Body of pancreas (tissue), 4 donors: ENCODE measurements at places on chromosomes 7 and 10. TPM values are rescaled to one million over a fixed set of nuclear protein-coding genes. Genes with fewer than 3 reads are reported as not detected.

DNA sequence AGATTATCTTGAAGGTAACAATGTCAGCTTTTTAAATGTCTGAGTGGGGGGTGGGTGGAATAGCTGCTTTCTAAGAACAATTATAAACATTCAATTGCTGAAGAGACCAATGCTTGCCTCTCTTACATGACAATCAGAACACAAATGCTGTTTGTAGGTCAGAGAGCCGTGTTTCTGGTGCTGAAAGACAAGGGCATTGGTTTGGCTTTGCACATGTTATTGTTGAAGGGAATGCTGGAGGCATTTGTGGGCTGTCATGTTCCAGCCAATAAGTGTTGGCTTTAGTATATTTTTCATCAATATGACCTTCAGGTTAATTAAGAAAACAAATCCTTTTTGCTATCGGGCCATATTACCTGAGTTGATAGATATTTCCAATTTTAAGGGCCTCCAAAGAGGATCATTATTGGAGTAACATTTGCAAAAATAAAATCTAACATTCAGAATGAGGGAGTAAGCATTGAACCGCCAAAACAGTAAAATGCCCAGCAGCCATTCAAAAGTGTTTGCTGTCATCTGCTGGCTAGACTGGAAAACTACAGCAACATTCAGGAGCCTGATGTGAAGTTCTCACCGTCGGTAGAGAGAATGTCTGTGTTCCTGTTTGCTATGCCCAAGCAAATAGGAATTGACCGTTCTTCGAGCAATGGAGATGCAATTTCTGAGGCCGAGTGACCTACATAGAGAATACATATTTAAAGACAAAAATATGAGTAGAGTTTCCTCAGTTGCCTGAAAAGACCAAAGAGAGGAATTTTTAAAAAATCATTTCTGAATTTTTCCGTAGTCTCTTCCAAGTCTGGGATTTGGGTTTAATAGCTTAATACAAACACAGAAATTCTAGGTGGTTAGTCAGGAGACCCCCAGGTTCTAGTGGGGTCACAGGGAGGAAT is 118.9 kb downstream of the APBB1IP start:
- no peaks in the 10 kb centered on the region for H3K36me3 ChIP-seq
- H3K4me1 ChIP-seq: peaks cover 10% of the 10 kb centered on the region
- no peak overlapping the region for H3K4me3 ChIP-seq
- H3K27ac ChIP-seq: no peak overlapping the region
- DNase-seq: peak; percentile 55
- no peaks in the 10 kb centered on the region for H3K27me3 ChIP-seq

The PARD3 gene
- total RNA-seq: 48.5 TPM

DNA sequence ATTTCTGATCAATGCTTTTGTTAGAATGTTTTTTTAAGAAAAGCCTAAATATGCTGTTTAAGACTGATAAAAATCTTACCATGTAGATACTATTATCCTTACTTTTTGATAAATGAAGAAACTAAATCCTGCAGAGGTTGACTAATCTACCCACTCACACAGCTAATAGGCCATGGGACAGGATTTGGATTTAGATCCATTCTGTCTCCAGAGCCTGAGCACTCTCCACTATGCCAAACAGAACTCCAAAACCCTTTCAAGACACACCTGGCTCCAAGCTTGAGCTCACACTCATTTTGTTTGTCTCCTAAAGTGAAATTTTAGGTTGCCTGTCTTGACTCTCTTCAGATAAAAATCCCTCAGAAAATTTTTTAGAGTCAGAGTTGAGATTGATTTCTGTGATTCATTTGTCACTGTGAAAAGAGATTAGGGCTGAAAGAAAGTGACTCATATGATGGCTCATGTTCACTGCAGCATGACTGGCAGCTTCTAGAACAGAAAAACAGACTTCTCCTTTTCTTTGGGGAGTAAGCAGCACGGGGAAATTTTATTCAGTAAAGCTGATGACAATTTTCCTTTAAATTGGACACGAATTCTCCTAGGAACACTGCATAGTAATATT is 132.3 kb upstream of the POT1 start:
- no peak for DNase-seq
- no peak overlapping the region for H3K27ac ChIP-seq
- no peaks in the 10 kb centered on the region for H3K36me3 ChIP-seq
- H3K4me1 ChIP-seq: no peaks in the 10 kb centered on the region
- H3K27me3 ChIP-seq: no peaks in the 10 kb centered on the region
- no peak overlapping the region for H3K4me3 ChIP-seq

The HMX2 gene
- total RNA-seq: not detected

The LRRC18 gene
- total RNA-seq: not detected

The ELN gene
- total RNA-seq: 131 TPM

DNA sequence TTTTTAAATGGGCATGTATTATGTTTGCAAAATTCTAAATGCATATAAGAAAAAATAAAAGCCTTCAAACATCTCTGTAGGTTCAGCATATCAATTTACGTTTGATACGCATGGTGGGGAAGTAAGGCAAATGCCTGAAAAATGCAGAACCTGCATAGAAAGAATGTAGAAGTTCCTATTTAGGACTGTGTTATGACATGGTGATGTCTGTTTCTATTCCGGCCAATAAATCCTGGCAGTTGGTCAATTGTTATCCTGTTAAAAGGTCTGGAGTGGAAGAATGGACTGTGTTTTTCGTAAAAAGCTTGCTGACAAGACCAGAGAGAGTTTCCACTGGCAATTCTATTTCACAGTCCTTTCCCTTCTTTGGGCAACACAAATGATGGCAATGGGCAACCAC is 49.6 kb upstream of the CAV2 start:
- no peak overlapping the region for H3K4me3 ChIP-seq
- no peak for DNase-seq
- no peaks in the 10 kb centered on the region for H3K4me1 ChIP-seq
- H3K36me3 ChIP-seq: no peaks in the 10 kb centered on the region
- no peaks in the 10 kb centered on the region for H3K27me3 ChIP-seq
- no peak overlapping the region for H3K27ac ChIP-seq

- peaks cover 20% of the 10 kb centered on the region for H3K4me1 ChIP-seq
- no peak overlapping the region for H3K4me3 ChIP-seq
- H3K27me3 ChIP-seq: no peaks in the 10 kb centered on the region
- no peaks in the 10 kb centered on the region for H3K36me3 ChIP-seq
- no peak overlapping the region for H3K27ac ChIP-seq
- DNase-seq: no peak
These were observed 3.9 kb upstream of the MLLT10 start for GRCh38 chr10:21530168-21530567.

The CYP2C18 gene
- 3.9 TPM for total RNA-seq

- H3K27me3 ChIP-seq: no peaks in the 10 kb centered on the region
- H3K36me3 ChIP-seq: no peaks in the 10 kb centered on the region
- no peak for DNase-seq
These were observed 118.4 kb downstream of the PLPP4 start for GRCh38 chr10:120575411-120575810.

DNA sequence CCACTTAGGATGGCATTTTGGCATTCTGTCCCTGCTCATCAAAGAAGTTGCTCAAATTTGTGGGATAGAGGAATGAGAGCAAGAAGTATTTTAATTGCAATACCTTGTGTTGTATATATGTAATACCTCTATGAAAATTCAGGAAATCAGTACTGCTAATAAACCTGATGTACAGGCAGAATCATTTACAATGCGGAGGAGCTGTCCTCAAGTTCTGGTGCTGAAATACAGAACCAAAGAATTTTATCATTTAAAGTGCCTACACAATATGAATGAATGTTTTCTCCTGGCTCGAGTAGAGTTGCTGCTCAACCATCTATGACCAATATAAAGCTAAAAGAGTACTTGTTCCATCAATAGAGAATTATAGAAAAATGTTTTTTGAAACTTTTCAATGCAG is 305.8 kb downstream of the PLXNA4 start:
- H3K4me1 ChIP-seq: no peaks in the 10 kb centered on the region
- H3K27ac ChIP-seq: no peak overlapping the region
- no peaks in the 10 kb centered on the region for H3K27me3 ChIP-seq
- no peaks in the 10 kb centered on the region for H3K36me3 ChIP-seq
- H3K4me3 ChIP-seq: no peak overlapping the region

DNA sequence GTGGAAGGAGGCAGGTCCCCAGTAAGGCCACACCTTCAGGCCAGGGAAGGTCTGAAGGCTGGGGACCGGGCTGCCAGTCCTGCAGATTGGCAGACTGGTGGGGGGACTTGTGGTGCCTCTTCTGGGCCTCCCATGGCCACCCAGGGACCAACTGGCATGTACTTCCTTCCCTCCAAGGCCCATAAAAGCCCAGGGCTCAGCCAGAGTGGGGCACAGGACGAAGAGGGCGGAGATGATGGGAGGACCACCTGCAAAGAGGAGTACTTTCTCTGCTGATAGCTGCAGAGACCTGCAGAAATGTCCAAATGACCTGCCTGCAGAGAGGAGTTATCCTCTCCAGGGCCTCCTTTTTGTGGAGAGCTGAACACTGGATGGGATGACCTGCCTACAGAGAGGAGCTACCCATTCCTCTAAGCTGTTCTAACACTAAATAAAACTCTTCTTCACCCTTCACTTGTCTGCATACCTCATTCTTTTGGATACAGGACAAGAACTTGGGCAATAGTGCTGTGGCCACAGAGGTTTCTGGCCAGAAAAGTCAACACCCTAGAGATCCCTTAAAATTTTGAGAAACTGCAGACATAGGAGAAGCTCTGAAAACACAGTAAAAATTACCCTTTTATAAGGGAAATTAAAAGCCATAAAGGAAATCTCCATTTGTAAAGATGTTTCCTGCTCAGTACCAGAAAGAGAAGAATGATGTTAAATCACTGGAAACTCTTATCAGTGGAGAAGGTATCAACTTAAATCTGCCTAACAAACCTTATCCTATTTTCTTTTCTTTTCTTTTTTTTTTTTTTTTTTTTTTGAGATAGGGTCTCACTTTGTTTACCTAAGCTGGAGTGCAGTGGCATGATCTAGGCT is 20.7 kb upstream of the PRF1 start:
- no peaks in the 10 kb centered on the region for H3K4me1 ChIP-seq
- H3K27me3 ChIP-seq: no peaks in the 10 kb centered on the region
- no peak overlapping the region for H3K27ac ChIP-seq

The SSC4D gene
- total RNA-seq: 3.6 TPM

DNA sequence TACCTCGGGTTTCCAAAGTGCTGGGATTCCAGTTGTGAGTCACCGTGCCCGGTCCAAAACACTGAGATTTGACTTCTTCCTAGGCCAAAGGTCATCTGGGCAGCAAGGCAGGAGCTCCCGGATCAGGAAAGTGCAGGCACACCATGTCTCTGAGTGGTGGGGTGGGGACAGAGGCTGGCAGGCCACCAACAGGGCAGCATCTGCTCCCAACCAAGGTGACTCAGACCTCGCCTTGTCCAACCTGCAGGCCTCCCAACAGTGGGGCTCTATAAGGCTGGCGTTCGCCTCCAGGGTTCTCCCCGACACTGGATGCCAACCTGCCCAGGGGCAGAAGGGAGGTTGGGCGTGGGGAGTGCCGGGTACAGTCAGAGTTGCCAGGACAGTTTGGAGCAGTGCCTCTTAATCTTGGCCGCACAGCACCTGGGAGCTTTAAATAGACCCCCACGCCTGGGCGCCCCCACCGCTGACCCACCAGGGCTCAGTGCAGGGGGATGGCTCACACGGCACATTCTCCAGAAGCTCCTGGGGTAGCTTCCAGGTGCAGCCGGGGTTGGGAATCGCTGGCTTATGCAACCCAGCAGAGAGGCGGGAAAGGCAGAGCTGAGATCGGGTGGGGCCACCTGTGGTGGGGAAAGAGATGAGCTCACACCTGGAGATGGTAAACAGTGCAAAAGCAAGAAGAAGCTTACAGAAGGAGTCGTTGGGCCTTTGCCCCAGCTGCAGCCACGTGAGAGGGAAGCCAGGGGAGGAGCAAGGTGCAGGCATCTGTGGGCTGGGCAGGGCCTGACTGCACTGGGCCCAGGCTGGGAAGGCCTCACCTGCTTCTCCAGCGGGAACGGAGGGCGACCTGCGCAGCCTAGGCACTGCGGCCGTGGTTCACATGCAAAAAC is 10.9 kb downstream of the CALML5 start:
- peaks cover 17% of the 10 kb centered on the region for H3K4me1 ChIP-seq
- no peaks in the 10 kb centered on the region for H3K36me3 ChIP-seq
- H3K27me3 ChIP-seq: no peaks in the 10 kb centered on the region
- no peak overlapping the region for H3K4me3 ChIP-seq

The PLEKHA8 gene
- total RNA-seq: 8.2 TPM

The NANOS1 gene
- 4.4 TPM for total RNA-seq

- H3K4me3 ChIP-seq: no peak overlapping the region
- DNase-seq: no peak
- H3K27me3 ChIP-seq: no peaks in the 10 kb centered on the region
- H3K27ac ChIP-seq: no peak overlapping the region
- no peaks in the 10 kb centered on the region for H3K36me3 ChIP-seq
These were observed 2.0 kb downstream of the SAMD9 start for GRCh38 chr7:93115796-93116195.

DNA sequence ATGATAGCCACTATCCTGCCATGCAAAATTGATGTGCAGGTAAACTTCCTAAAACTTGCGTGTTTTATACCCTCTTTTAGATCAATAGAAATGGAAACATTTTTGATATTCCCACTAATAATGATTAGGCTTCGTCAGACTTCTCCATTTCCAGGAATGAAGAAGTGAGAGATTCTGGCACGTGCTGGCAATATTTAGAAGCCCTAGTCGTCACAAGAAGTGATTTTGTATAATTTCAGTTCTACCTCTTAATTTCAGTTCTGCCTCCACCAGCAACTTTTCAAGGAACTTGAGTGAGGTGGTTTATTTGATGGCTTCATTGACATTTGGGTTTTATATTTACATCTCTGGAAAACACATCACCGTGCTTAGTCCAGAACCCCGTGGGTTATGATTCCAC is 61.9 kb downstream of the MRC1 start:
- no peaks in the 10 kb centered on the region for H3K27me3 ChIP-seq
- no peak overlapping the region for H3K27ac ChIP-seq
- no peak overlapping the region for H3K4me3 ChIP-seq

GRCh38 chr7:154666768-154667167 is 336.2 kb downstream of the PAXIP1 start:
- H3K4me3 ChIP-seq: no peak overlapping the region
- no peak for DNase-seq
- H3K27me3 ChIP-seq: no peaks in the 10 kb centered on the region
- H3K4me1 ChIP-seq: no peaks in the 10 kb centered on the region
- no peaks in the 10 kb centered on the region for H3K36me3 ChIP-seq

GRCh38 chr7:27418541-27418940 is 175.9 kb downstream of the EVX1 start:
- DNase-seq: no peak
- no peaks in the 10 kb centered on the region for H3K27me3 ChIP-seq
- peaks cover 4% of the 10 kb centered on the region for H3K4me1 ChIP-seq
- H3K27ac ChIP-seq: peak overlapping the region; percentile 72

DNA sequence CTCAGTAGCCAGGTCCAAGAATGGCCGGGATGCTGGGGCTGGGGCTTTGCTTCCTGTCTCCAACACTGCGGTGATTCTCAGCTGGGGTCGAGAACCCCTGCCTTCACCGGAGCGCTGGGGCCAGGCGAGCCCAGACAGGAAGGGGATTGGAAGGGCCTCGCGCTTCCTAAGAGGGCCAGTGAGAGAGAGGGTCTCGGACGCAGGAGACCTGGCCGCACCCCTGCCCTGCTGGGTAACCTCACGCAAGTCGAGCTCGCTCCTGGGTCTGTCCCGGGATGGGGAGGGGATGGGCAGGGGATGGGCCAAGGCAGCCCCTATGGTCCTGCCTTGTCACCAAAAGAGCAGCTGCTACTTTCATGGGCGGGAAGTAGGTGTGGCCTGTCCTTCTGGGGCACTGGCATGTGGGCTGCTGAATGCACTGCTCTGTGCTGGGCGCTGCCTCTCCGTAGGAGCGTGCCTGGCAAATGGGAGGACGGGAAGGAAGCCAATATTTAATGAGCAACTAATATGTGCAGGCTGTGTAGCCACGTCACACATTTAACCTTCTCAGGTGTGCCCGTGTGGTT is 20.0 kb downstream of the KCNK18 start:
- DNase-seq: peak; percentile 25
- no peak overlapping the region for H3K27ac ChIP-seq
- H3K4me3 ChIP-seq: peak overlapping the region; percentile 35
- H3K27me3 ChIP-seq: no peaks in the 10 kb centered on the region
